Cardiac muscle cell (in vitro differentiated cells and primary cell): ENCODE measurements at places on chromosomes 13 and 19.
A peak's percentile ranks its signal among the peaks of the same experiment; 100 is the strongest.

- DNase-seq, result no peak
These were observed 530.7 kb upstream of the SLITRK1 start for GRCh38 chr13:84413016-84413415.

DNA sequence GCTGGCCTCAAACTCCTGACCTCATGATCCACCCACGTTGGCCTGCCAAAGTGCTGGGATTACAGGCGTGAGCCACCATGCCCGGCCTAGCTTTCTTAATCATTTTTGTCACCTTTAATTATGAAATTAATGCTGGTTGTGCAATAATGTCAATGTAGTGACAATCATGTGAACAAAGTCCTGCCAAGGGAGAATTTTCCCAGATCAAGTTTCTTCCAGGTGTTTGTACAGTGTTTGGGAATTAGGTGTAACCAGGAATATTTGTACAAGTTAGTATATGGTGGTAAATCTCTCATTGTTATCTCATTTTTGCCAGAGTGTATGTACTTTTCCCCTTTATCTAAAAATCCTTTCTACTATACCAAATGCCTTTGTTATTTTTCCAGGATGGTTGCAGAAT, 171.1 kb downstream of the UGGT2 start:
- DNase-seq, result no peak

DNA sequence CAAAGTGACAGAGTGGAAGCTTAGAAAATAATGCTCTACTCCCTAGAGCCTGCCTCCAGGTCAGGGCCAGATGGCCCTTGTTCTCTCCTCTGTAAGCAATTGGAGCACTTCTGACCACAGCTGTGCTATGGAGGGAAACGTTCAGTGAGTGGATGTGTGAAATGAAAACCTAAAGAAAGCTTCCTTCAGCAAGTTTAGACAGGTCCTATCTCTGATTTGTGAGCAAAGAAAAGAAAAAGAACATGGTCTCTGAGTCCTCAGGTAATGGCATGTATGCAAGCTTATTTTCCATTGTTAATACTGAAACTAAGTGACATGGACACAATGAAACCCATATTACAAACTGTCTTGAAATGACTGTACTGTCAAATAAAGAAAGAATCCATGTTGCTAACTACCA, 1486.8 kb downstream of the EFNB2 start:
- no peak for DNase-seq

DNA sequence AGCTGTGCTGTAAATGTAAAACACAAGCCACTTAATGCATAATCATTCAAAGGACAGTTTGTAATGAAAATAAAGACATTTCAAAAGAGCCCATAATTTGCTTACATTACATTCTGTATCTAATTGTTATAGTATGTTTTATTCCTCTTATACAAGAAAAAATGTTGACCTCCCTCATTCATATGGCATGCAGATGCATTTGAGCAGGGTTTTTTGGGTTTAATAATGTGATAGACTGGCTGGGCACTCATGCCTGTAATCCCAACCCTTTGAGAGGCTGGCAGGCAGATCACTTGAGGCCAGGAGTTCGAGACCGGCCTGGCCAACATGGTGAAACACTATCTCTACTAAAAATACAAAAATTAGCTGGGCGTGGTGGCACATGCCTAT, 11.6 kb upstream of the ARL11 start:
- DNase-seq, result no peak

DNA sequence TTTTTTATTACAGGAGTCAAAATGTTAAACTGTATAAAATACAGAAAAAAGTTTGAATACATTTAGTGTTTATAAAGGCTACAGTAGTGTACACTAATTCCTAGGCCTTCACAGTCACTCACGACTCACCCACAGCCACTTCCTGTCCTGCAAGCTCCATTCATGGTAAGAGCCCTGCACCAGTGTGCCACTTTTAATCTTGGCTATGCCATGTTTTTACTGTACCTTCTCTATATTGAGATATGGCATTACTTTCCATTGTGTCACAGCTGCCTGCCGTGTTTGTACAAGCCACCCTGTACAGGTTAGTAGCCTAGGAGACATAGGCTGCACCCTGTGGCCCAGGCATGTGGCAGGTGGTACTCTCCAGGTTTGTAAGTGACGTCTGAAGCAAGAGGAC, 32.1 kb downstream of the C1QTNF9 start:
- DNase-seq, result no peak

- DNase-seq, result no peak
These were observed 17.3 kb downstream of the ANKRD24 start for GRCh38 chr19:4199699-4200293.

DNA sequence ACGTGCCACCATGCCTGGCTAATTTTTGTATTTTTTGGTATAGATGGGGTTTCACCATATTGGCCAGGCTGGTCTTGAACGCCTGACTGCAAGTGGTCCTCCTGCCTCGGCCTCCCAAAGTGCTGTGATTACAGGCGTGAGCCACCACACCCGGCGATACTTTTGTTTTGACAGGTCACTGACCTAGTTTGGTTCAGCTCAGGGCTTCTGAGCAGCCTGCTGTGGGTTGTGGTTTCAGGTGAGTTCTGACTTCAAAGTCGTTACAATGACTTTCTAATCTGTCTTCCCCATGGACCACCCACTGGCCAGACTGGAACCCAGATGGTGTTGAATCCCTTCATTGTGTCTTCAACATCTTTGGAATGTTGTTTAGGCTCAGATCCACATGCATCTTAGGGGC, 73.8 kb downstream of the TRPM4 start:
- no peak for DNase-seq

DNA sequence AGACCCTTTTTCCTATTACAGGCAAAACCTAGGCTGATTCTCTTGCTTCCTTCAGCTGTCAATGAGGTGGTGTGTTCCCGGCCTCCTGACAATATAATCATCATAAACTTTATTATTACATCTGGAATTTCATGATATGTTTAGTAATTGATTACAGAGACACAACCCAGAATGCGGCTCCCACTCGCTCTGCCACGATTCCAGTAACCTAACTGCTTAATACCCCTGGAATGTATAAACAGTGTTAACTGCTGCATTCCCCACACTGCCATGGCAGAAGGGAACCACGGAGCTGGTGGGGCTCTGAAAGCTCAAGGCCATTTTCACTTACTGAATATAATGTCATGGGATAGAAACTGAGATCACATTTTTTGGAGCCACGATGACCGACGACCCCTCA, 17.1 kb downstream of the TSHZ3 start:
- no peak for DNase-seq

GRCh38 chr13:30577401-30577852, 40.3 kb upstream of the USPL1 start:
- no peak for DNase-seq

DNA sequence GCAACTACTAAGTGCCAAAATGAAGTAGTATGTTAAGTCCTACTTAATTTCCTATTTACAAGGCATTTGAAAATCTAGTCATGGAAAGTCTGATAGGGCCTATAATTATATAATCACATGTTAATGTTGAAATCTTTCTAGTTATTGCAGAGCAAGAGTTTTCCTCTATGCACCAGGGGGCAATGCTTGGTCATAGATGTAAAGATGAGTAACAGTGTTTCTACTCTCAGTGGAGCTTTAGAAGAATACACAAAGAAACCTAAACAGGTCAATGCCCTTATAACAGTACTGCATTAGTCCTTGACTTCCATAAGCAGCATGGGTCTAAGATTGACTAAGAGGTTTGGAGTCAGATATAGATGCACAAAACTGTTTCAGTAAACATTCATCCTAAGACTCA, 218.7 kb downstream of the KCTD12 start:
- DNase-seq, result no peak

- DNase-seq, result no peak
These were observed 2654.2 kb upstream of the PCDH20 start for GRCh38 chr13:64069892-64070291.

DNA sequence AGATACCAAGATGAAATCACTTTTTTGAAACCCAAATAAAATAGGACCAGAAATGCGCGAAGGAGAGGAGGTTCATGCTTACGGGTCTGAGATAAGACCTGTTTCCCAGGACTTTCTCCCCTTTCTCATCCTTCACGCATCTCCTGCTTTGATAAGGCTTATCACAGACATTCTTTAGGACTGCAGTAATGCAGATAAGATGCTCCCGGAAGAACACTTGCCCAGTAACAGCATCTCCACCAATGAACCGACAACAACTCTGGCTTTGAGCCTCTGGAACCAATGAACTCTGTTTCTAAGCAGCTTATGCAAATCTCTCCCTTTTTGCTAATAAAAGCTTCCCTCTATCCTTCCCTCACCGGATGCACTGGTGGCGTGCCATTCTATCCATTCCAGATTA, 783.4 kb upstream of the ARGLU1 start:
- peak; percentile 1 for DNase-seq

DNA sequence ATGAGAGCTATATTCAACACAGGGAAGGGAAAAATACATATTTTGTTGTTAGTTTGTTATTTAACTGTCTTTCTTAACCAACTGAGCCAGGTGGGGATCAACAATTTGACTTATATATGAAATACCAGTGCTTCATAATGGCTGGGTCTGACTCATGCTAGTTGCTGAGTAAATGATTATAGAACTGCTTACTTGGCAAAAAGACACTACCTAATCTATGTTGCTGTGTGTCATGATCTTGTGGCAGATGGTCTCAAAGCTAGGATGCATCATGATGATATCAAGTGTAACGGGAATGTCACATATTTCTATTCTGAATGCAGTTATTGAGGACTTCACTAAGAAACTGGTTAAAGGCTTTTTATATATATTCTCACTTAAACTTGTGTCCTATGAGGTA, 727.4 kb upstream of the SLITRK1 start:
- DNase-seq, result no peak

GRCh38 chr13:43985422-43986072, 105.8 kb downstream of the LACC1 start:
- DNase-seq, result no peak

- DNase-seq, result peak; percentile 96
These were observed 2.4 kb upstream of the SSBP4 start for GRCh38 chr19:18416778-18417249.

DNA sequence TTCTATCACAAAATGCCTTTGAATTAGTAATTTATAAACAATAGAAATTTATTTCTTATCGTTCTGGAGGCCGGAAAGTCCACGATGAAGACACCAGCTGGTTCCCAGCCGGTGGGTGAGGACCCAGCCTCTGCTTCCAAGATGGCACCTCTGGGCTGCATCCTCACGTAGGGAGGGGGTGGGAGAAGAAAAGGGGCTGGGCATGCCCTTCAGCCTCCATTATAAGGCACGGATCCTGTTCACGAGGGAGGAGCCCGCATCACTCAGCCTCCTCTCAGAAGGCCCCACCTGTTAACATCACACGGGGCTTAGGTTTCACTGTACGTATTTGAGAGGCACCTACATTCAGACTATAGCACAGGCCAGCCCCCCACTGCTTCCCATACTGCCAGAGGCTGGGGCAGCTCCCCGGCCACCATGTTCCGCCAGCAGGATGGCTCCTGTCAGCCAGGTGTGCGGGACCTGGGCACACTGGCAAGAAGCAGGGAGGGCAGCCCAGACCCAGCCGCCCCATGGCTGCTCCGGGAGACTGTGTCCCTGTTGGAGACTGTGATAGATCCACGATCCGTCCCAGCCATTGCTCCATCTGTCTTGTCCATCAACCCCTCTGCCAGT, 131.6 kb downstream of the SOX1 start:
- no peak for DNase-seq

- peak; percentile 64 for DNase-seq
These were observed 2.9 kb upstream of the C19orf85 start for GRCh38 chr19:55467236-55468053.

DNA sequence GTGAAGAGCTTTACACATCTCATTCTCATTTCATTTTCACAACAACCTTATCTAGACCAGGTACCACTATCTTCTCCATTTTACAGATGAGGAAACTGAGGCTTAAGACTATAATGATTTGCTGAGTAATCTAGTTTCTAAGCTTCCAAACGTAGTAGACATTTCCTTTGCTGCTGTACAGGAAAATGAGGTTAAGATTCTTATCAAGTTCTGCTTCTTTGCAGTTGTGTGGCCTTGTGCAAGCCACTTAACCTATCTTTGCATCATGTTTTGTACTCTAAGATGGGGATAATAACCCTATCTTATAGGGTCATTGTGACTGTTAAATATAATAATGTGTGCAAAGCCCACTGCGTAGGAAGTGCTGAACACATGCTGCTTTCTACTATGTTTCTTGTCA, 307.9 kb downstream of the HS6ST3 start:
- no peak for DNase-seq

DNA sequence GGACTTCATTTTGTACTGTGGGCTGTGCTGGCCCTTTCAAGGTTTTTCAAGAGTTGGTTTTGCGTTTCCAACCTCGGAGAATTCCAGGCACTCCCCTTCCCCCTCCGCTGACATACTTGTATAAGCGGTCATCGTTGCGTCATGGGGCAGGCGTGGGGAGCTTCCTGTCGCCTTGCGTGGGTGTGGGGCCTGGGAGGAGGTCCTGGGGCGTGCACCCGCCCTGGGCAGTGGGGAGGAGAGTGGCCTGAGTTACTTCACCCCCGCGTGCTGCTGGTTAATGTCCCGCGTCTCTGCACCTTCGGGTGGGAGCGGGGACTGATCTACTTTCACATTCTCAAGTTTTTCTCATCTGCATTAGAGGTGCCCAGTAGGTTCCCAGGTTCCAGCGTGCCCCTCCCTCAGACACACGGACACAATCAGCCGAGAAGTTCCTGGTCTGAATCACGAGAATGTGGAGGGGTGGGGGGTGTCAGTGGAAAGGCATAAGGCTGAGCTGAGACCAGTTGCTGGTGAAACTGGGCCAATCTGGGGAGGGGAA, 4.1 kb downstream of the IER2 start:
- DNase-seq, result peak; percentile 97

- DNase-seq, result no peak
These were observed 1054.5 kb downstream of the SLITRK1 start for GRCh38 chr13:82827724-82828123.

- peak; percentile 34 for DNase-seq
These were observed 32.2 kb downstream of the GP6 start for GRCh38 chr19:55005684-55006488.

GRCh38 chr13:95113601-95114000, 187.7 kb downstream of the ABCC4 start:
- DNase-seq, result no peak

DNA sequence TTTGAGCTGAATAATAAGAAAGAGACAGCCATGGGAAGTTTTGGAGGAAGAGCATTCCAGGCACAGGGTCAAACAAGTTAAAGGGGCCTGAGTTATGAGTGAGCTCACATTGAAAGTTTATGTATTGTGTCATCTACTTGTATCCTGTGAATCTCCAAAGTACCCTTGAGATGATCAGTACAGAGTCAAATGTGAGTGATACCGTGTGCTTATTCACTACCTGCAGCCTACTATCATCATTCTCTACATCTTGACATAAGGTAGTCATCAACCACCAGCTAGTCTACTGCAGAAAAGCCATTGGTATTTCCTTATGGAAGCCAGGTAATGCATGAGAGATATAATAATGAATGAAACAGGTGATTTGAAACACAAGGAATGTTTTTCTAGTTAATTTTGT, 3.0 kb upstream of the KCTD12 start:
- no peak for DNase-seq

GRCh38 chr19:31770223-31770622, 421.0 kb upstream of the TSHZ3 start:
- no peak for DNase-seq

- DNase-seq, result no peak
These were observed 12.5 kb upstream of the MAP3K10 start for GRCh38 chr19:40178756-40179155.

- DNase-seq, result no peak
These were observed 15.7 kb downstream of the GARRE1 start for GRCh38 chr19:34269968-34270621.
